ENCODE measurements at places on chromosomes 2 and 18. TPM values are rescaled to one million over a fixed set of nuclear protein-coding genes. Genes with fewer than 3 reads are reported as not detected.

The PLGLB2 gene
- 2.2 TPM for total RNA-seq

The PDE1A gene
- total RNA-seq = 27.4 TPM

The CYTIP gene
- 0.35 TPM for total RNA-seq

The KCNG2 gene
- not detected for total RNA-seq

The PTPRN gene
- 3.2 TPM for total RNA-seq

The SCRN3 gene
- total RNA-seq = 29.5 TPM

The SRD5A2 gene
- not detected for total RNA-seq

The RIT2 gene
- not detected for total RNA-seq

The PMAIP1 gene
- 4.6 TPM for total RNA-seq

The PDIA6 gene
- 248 TPM for total RNA-seq

The PLGLB1 gene
- 4.6 TPM for total RNA-seq

The MAL gene
- total RNA-seq = 0.65 TPM

The IGFBP2 gene
- total RNA-seq = 366 TPM

The ZNF521 gene
- total RNA-seq = 86.1 TPM

The LCT gene
- 0.19 TPM for total RNA-seq

The RGPD3 gene
- total RNA-seq = 0.14 TPM

The DGUOK gene
- total RNA-seq = 100 TPM

The CNGA3 gene
- total RNA-seq = 0.84 TPM

The AGAP1 gene
- total RNA-seq = 54.7 TPM

The IWS1 gene
- total RNA-seq = 63.0 TPM

The ZNF892 gene
- 20.2 TPM for total RNA-seq

The SLC8A1 gene
- 4.7 TPM for total RNA-seq

The PID1 gene
- total RNA-seq = 0.91 TPM

The GATA6 gene
- total RNA-seq = not detected

The NYAP2 gene
- 0.36 TPM for total RNA-seq

The SF3B6 gene
- 94.3 TPM for total RNA-seq

The UGT1A3 gene
- total RNA-seq = not detected

The HK2 gene
- 43.3 TPM for total RNA-seq

The SETBP1 gene
- 38.9 TPM for total RNA-seq

The MDH1B gene
- total RNA-seq = 2.0 TPM

The ATOH8 gene
- total RNA-seq = 6.9 TPM

The ADRA2B gene
- 0.79 TPM for total RNA-seq

The DSG4 gene
- not detected for total RNA-seq

The GALNT3 gene
- 3.1 TPM for total RNA-seq

The C2orf81 gene
- 7.9 TPM for total RNA-seq

The ABCB11 gene
- total RNA-seq = 0.07 TPM

The MAP2 gene
- 123 TPM for total RNA-seq

The CREG2 gene
- total RNA-seq = 0.63 TPM

The MYCN gene
- 149 TPM for total RNA-seq

The DUSP2 gene
- 1.1 TPM for total RNA-seq

The STRN gene
- 27.2 TPM for total RNA-seq

The FSIP2 gene
- 10.1 TPM for total RNA-seq

The FN1 gene
- 89.6 TPM for total RNA-seq

The POLE4 gene
- total RNA-seq = 49.3 TPM

The ALPG gene
- not detected for total RNA-seq

The KCNJ3 gene
- total RNA-seq = 0.05 TPM

The UGT1A10 gene
- not detected for total RNA-seq

The FBLN7 gene
- total RNA-seq = 21.4 TPM

The ZNF407 gene
- 13.1 TPM for total RNA-seq

The HOXD10 gene
- total RNA-seq = not detected
